ENCODE measurements at places on chromosomes 3 and 15.

DNA sequence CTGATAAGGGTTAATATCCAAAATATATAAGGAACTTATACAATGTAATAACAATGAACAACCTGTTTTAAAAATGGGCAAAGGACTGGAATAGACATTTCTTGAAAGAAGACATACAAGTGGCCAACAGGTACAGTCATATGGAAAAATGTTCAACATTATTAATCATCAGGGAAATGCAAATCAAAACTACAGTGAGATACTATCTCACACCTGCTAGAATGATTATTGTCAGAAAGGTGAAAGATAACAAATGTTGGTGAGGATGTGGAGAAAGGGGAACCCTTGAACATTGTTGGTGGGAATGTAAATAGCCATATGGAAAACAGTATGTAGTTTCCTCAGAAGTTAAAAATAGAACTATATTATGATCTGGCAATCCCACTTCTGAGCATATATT lies 20.4 kb downstream of the GOLM2 start:
- DNase-seq: no peak

- DNase-seq: no peak
Measured at GRCh38 chr3:123150449-123151215, 51.1 kb upstream of the SEC22A start.

- DNase-seq: no peak
Measured at GRCh38 chr3:168251371-168251770, 155.6 kb upstream of the GOLIM4 start.

DNA sequence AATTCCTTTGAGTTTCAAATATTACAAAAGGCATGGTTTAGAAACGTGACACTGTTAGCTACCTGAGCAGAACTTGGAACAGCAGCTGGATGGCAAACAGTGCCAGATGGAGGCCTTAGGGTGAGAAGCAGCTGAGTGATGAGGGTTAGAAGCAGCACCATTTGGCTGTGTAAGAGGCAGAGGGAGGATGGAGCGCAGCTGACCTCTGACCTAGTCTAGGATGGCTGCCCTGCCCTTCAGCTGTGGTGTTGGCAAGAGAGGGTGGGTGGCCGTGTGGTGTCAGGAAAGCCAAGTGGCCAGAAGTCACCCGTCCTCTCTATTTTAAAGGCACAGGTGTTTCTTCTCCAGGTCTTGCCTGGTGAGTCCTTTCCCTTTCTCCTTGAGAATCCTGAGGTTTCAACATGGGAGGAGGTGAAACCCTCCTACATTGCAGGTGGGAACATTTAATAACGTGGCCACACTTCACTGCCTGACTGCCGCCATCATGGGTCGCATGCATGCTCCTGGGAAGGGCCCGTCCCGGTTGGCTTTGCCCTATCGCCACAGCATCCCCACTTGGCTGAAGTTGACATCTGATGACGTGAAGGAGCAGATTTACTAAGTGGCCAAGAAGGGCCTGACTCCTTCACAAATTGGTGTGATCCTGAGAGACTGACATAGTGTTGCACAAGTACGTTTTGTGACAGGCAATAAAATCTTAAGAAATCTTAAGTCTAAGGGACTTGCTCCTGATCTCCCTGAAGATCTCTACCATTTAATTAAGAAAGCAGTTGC lies 17.6 kb downstream of the BCL2L10 start:
- DNase-seq: no peak

- no peak for DNase-seq
Measured at GRCh38 chr3:139119331-139120025, 74.8 kb upstream of the PRR23C start.

DNA sequence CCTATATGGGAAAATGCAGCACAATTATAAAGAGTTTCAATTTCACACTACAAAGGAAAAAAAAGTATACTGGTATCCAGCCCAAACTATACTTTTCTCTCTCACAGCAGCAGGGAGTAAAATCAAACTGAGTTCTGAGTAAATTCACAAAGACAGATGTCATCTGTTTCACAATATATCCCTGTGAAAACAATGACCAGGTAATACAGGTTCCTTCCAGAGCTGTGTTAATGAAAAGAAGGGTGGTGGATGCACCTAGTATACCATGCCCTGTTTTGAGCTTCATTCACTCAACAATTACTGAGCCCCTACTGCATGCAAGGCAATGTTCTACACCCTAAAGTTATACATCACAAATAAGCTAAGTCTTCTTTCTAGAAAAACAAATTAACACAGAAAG lies 108.5 kb downstream of the TJP1 start:
- DNase-seq: no peak

- no peak for DNase-seq
Measured at GRCh38 chr3:50078622-50079021, 10.1 kb upstream of the RBM5 start.

GRCh38 chr3:46537316-46537715 lies 28.8 kb downstream of the LRRC2 start:
- no peak for DNase-seq

DNA sequence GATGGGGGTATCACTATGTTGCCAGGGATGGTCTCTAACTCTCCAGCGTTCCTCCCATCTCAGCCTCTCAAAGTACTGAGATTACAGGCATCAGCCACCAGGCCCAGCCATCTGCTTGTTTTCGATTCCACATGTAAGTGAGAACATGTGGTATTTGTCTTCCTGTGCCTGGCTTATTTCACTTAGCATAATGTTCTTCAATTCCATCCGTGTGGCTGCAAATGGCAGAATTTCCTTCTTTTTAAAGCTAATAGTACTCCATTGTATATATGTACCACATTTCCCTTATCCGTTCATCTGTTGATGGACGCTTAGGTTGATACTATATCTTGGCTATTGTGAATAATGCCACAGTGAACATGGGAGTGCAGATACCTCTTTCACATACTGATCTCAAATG lies 70.6 kb downstream of the ASB7 start:
- DNase-seq: no peak

DNA sequence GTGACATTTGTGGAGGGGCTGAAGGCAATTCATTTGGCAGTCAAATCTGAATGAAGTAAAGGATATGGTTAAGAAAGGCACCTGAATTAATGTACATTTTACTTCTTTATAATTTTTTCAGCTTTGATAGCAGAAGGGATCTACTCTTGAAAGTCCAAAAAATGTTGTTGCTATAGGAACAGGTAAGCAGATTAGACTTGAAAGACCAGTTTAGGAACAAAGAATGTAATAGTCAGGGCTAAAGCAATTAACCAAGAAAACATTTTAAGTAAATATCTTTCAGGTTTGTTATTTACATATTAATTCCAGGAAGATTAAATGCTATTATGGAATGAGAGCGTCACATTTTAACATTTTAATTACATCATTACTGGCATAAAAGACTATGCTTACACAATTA lies 1.1 kb downstream of the ATP13A4 start:
- DNase-seq: no peak

DNA sequence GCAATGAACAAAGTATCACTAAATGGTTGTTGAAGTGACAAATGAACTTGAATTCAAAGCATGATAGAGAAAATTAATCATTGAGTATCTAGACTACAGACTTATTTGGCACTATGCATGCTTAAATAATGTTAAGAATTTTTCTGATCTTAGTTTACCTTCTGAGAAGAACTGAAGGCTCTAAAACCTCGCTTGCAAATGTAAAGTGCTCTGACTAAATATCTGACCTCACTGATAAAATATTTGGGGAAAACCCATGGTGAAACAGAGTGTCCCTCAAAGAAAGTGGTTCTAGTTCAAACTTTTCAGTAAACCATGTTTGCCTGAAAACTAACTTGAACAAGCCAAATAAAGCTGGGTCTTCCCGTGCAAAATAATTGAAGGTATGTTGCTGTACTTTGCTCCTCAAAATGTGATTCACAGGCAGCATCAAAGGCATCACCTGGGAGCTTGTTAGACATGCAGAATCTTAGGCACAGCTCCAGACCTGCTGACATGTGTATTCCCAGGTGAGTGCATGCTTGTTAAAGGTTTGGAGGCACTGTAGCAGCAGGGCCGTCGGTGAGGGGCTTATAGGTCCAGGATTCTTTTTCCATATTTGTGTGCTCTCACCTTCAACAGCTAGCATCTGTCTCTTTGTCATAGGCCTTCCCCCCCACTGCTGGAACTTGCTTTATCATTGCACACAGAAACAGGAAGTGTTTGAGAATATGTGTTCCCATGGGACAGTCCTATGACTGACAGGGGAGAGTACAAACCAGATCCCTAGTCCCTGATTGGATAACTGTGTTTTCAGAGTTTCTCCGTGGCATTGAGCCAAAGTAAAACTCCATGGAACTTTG lies 524.2 kb upstream of the LMCD1 start:
- no peak for DNase-seq

GRCh38 chr3:101512646-101513418 lies at the start of gene SENP7:
SENP7 (minus strand) TSS chr3:101513212; CDS start chr3:101513130, 82 bp downstream.
- peak; percentile 91 for DNase-seq

DNA sequence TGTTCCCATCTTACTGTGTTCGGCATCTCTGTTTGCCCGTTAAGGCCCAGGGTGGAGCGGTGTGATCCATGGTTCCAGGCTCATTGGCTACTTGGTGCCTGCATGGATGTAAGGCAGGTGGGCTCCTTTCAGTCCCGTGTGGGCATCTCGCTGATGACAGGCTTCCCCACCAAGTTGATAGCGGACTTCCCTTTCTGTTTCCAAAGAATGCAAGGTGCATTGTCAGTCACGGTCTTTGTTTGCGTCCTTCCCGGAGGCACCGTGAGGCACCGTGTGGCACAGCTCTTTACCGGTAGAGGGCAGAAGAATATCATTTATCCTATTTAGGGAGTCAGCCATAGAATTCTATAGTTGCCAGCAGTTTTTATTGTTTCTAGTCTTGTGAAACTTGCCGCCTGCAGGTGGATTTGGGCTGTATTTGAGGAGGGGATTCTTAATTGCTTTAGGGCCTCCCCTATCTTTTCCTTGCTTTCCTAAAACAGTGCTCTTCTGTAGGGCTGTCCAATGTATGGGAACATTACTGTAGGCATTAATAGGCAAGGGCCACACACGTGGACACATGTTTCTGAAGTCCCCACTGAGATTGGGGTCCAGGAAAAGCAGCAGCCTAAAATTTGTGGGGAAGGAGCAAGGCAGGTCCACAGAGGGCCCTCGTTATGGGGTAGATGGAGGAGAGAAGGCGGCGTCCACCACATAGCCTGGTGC lies 244.1 kb downstream of the SLCO3A1 start:
- DNase-seq: no peak

- no peak for DNase-seq
Measured at GRCh38 chr15:39788800-39789565, 6.3 kb upstream of the FSIP1 start.

- no peak for DNase-seq
Measured at GRCh38 chr15:58469432-58470353, 37.9 kb downstream of the LIPC start.

DNA sequence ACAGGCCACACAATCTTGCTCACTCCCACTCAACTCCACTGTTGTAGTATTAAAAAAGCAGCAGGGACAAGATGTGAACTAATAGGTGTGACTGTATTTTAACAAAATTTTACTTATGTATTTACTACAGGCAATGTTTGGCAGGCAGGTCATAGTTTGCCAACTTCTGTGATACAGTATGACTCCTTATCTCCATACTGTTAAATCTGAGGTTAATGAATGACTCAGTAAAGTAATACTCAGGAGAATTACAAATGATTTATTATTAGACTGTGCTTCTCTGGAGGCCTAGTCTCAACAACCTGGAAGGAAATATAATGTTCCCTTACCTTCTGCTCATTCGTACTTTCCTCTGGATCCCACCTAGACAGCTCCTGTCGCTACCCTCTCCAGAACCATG lies 258.6 kb upstream of the KCNMB2 start:
- DNase-seq: no peak

DNA sequence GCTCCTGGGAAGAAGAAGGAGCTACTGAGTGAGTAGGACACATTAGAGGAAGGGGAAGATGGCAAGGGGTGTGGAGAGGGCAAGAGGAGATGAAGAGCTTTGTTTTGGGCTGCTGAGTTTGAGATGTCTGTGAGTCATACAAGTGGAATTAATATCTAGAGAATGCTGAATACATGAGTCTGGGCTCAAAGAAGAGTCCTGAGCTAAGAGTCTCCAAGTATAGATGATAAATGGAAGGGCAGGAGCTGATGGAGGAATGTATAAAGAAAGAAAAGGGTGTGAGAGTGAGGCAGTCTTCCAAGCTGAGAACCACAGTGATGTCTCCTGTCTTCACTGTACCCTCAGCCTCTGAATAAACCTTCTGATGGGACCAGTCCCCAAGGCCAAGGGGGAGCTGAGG lies 205.5 kb upstream of the MRPL3 start:
- DNase-seq: no peak

- no peak for DNase-seq
Measured at GRCh38 chr3:173615661-173616060, 218.1 kb downstream of the NLGN1 start.

GRCh38 chr15:86911022-86911421 lies 831.4 kb downstream of the AGBL1 start:
- DNase-seq: no peak
